ENCODE measurements at places on chromosomes 7 and 10.

- no peak for DNase-seq
These were observed 97.4 kb downstream of the ZRANB1 start for GRCh38 chr10:125039354-125039769.

- DNase-seq = peak; percentile 56
These were observed 27.0 kb upstream of the JAZF1 start for GRCh38 chr7:28207486-28208158.

GRCh38 chr7:122550545-122550944 lies 148.4 kb downstream of the RNF133 start:
- DNase-seq = no peak

- DNase-seq = peak; percentile 78
These were observed 918 bp downstream of the CALHM2 start for GRCh38 chr10:103451091-103451813.

GRCh38 chr7:107592361-107593024 lies 12.4 kb downstream of the BCAP29 start:
- DNase-seq = no peak

DNA sequence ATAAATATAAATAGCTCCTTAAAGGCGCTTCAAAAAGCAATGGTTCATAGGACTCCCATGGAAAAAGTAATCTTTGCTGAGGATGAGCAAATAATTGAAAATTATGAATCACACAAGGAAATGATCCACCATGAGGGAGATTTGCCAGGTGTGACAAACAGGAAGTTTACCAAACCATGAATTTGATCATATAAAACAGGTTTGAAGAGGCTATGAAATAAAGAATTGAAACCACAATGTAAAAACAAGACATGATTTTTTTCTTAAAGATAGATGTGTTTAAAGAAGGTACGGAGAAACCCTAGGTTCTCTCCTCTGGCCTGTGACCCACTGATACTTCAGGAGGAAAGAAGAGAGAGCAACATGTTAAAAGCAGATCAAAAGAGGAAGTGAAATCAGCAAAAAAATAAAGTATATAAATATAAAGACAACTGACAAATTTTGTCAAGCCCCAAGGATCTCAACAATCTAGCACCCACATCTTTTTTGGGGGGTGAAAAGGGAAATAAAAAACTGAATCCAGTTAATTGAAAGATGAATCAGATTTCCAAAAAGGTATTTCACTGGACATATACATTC lies 111.3 kb upstream of the ASAH2 start:
- no peak for DNase-seq

- DNase-seq = no peak
These were observed 116.9 kb upstream of the PPIF start for GRCh38 chr10:79230328-79230830.

GRCh38 chr10:60803433-60803832 lies 25.2 kb downstream of the CDK1 start:
- no peak for DNase-seq

- no peak for DNase-seq
These were observed 102.5 kb downstream of the CD36 start for GRCh38 chr7:80740778-80741545.
